ENCODE measurements at places on chromosomes 16 and 17. TPM values are rescaled to one million over a fixed set of nuclear protein-coding genes. Genes with fewer than 3 reads are reported as not detected.

DNA sequence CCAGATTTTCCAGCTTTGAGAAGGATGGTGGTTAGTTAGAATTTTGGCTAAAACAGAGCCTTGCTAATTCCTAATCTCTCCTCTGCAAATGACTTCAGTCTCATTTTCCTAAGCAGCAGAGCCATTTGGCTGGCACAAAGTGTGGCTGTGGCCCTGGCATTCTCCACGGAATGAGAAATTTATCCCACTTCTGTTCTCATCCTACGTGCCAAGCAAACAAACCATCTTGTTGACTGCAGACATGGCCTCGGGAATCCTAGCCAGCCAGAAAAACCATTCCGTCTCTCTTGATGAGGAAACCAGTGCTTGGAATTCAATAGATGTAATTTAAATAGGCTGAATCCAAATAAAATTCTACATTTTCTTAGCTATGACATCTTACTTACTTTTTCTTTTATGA, 34.1 kb upstream of the ELAC2 start:
- no peaks in the 10 kb centered on the region for H3K36me3 ChIP-seq
- DNase-seq: no peak
- no peak overlapping the region for H3K4me3 ChIP-seq
- H3K4me1 ChIP-seq: no peaks in the 10 kb centered on the region
- no peaks in the 10 kb centered on the region for H3K27me3 ChIP-seq
- H3K27ac ChIP-seq: no peak overlapping the region

DNA sequence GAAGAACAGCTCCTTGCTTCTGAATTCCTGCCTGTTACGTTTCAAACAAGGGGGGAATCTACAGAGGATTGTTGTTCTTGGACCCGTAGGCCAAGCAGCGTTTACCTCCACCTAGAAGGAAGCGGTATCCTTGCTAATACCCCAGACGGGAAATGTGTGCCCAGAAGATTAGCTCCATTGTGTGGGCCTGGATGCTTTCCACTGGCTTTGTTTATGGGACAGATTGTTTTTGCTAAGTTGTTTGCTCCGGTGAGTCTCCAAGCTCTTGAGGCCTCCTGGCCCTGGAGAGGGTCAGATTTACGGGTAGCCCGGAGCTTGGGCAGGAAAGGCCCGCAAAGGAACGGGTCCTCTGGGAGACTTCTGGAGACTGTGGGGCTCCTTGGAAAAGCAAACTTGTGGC, 28.4 kb upstream of the MRTFB start:
- no peak overlapping the region for H3K4me3 ChIP-seq
- no peak for DNase-seq
- no peaks in the 10 kb centered on the region for H3K36me3 ChIP-seq
- no peak overlapping the region for H3K27ac ChIP-seq

GRCh38 chr17:51154176-51154575, 817 bp downstream of the NME1 start:
- H3K27me3 ChIP-seq: no peaks in the 10 kb centered on the region
- DNase-seq: no peak
- H3K4me1 ChIP-seq: peaks cover 46% of the 10 kb centered on the region
- peaks cover 9% of the 10 kb centered on the region for H3K36me3 ChIP-seq

DNA sequence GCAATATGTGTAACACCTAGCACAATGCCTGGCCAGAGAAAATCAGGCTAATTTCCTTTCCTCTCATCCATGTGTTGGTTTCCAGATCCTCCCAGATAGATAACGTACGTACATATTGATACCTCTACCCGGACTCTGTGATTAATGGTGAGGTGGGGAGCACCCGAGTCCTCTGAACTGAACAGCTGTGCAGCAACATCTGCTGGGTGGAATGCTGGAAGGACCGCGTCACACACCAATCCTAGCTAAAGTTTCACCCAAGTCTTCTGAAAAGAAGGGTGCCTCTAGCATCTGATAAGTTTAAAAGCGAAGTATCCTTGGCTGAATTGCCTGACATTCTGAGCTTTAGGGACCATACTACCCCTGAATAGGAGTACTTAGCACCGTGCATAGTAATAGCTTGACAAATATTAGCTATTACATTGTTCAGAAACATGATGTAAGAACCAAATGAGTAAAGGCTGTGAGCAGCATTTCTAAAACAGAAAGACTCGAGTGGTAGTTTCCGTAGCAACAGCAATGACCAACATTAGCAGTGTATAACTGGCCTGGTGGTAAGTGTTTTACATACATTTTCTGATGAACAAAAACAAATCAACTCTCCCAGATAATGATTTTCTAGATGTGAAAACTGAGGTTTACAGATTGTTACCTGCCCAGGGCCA, 91.4 kb downstream of the SYCE1L start:
- H3K27me3 ChIP-seq: no peaks in the 10 kb centered on the region
- H3K4me3 ChIP-seq: no peak overlapping the region
- no peaks in the 10 kb centered on the region for H3K4me1 ChIP-seq
- no peaks in the 10 kb centered on the region for H3K36me3 ChIP-seq
- no peak overlapping the region for H3K27ac ChIP-seq

DNA sequence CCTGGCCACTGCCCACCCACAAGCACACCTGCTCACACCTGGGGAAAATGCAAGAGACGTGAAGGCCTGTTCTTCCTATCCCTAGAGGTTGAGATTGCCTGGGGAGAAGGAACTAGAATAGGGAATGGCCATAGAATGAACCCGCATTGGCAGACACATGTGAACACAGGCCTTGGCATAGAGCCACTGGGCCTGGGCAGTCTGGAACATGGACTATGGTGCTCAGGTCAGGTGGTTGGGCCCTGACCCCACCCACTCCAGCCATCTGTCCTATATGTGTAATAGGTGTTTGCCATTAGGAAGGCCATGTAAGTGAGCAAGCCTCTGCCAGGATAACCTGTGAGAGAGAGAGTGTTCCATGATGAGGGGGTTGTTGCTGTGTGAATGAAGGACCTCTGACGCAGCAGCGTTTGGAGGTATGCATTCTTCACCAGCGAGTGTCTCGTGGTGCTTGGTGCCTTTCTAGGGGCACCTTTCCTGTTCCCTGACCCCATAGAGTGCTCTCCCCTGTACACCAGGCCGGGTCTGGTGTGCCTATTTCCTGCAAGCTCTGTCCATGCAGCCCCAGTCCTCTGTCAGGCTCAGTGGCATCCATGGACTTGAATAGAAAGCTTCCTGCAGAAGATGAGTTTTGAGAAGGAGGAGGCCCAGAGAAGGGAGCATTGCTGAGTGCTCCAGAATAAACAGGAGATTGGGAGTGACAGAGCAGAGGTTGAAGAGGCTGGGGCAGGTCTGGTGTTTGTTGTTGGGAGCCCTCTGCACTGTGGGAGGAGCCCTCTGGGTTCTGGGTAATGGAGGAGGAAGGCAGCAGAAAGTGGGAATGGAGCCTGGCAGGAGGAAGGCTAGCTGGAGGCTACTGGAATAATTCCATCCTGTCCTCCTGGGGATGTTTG, 15.6 kb downstream of the CTRL start:
- H3K27me3 ChIP-seq: no peaks in the 10 kb centered on the region
- H3K4me1 ChIP-seq: peaks cover 34% of the 10 kb centered on the region
- peak; percentile 59 for DNase-seq
- H3K36me3 ChIP-seq: peaks cover 20% of the 10 kb centered on the region
- peak overlapping the region; percentile 44 for H3K27ac ChIP-seq

DNA sequence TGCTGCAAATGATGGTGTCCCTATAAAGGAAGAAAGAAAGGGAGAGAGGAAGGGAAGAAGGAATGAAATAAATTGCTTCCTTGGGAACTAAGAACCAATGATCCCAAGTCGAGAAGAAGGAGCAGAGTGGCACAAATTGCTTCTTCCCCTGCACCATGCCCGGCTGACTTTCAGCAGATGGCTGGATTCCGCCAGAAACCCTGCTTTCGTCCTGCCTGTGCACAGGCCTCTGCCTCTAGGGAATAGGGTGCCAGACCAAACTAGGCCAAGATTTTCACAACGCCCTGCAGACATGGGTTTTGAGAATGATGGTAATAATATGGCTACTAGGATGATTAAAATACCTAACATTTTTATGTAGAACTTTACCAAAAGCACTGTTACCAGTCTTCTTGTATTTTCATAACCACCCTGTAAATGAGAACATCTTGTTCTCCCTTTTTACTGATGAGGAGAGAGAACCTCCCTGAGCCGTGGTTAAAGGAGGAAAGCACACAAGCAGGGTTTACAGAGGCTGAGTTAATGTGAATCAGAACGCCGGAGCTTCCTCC, 122.1 kb upstream of the HSBP1 start:
- no peak overlapping the region for H3K27ac ChIP-seq
- no peaks in the 10 kb centered on the region for H3K4me1 ChIP-seq
- peaks cover 21% of the 10 kb centered on the region for H3K27me3 ChIP-seq

DNA sequence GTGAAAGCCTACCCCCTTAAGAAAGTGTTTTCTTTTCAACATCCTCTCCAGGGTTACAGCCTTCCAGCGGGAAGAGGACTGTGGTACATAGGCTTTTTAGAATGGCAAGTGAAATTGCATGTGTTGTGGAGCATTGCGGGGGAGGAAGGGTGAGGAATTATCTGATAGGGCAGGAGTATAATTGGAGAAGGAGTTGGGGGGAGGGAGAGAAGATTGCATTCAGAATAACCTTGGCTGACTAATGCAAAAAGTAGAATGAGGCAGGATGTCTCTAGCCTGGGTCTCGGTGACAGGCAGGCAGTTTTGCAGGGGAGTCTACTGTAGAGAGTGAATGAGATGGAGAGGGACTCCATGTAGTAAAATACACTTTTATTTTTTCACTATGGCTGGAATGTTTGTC, 2.4 kb upstream of the CDH8 start:
- H3K27me3 ChIP-seq: no peaks in the 10 kb centered on the region
- no peaks in the 10 kb centered on the region for H3K4me1 ChIP-seq
- H3K27ac ChIP-seq: no peak overlapping the region

DNA sequence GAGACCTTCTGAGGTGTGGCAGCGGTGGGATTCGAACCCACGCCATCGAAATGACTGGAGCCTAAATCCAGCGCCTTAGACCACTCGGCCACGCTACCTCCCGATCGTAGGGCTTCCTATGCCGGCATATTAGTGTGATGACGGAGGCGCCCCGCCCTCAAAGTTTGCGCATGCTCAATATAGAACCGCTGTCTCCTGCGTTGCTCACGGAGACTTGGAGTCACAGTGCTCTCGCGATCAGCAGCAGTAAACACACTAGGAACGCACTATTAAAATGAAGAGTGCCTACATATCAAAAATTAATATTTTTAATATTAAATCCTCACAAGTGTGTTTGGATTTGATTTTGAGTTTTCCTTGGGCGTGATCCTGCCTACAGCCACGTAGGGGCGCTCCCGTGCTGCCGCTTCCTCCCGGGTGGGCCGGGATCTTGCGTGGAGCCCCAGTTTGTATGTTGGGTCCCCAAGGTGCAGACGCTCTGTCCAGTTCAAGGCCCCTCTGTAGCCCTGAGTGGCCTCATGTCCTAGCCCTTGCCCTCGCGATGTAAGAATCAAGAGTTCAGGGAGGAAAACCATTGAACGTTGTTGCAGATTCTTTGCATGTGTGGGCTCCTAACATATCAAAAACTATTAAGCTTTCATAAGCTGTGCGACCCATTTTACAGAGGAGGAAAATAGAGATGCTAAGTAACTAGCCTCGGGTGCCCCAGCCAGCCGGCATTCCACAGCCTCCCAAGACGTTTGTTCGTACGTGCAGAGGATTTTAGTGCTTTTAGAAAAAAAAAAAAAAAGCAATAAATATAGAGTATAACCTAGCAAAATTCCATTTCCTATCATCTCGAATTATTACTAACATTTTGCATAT, 10.2 kb upstream of the EEF2K start:
- H3K27ac ChIP-seq: peak overlapping the region; percentile 30
- H3K27me3 ChIP-seq: no peaks in the 10 kb centered on the region
- peak overlapping the region; percentile 80 for H3K4me3 ChIP-seq
- H3K4me1 ChIP-seq: peaks cover 78% of the 10 kb centered on the region

DNA sequence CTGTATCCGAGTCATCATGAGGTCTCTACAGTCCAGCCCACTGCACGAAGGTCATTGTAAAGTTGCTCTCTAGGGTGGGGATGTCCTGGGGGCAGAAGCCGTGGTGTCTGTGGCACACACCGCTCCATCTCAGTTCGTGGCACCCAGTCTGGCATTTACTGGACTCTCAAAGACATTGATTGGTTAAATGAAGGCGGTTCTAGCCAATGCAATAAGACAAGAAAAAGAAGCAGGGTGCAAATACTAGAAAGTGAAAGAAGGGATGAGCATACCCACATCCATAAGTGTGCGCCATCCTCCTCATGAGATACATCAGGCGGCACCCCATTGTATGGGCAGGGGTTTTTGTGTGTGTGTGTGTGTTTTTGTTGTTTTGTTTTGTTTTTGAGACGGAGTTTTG, 10.7 kb upstream of the ATP2A3 start:
- DNase-seq: no peak
- H3K27ac ChIP-seq: no peak overlapping the region
- no peak overlapping the region for H3K4me3 ChIP-seq

- H3K27ac ChIP-seq: no peak overlapping the region
- no peak for DNase-seq
- H3K4me1 ChIP-seq: peaks cover 59% of the 10 kb centered on the region
- H3K36me3 ChIP-seq: no peaks in the 10 kb centered on the region
Measured at GRCh38 chr17:67335245-67335835, 31.0 kb downstream of the PSMD12 start.

DNA sequence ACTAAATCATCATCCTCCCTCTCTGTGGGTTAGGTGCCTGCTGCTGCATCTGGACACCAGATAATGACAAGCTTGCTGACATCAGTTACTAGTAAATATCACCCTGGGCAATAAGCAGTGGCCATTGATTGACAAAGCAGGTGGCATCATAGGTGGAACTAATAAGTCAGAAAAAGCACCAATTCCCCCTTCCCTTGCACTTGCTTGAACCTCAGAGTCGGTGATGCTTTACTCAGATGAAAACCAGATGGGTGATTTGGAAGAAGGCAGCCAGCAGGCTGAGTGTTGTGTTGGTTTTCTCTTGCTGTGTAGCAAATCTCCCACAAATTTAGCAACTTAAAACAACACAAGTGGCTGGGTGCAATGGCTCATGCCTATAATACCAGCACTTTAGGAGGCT, 146.9 kb upstream of the NOL11 start:
- DNase-seq: no peak
- no peak overlapping the region for H3K4me3 ChIP-seq
- H3K27ac ChIP-seq: no peak overlapping the region
- H3K27me3 ChIP-seq: no peaks in the 10 kb centered on the region
- no peaks in the 10 kb centered on the region for H3K4me1 ChIP-seq

DNA sequence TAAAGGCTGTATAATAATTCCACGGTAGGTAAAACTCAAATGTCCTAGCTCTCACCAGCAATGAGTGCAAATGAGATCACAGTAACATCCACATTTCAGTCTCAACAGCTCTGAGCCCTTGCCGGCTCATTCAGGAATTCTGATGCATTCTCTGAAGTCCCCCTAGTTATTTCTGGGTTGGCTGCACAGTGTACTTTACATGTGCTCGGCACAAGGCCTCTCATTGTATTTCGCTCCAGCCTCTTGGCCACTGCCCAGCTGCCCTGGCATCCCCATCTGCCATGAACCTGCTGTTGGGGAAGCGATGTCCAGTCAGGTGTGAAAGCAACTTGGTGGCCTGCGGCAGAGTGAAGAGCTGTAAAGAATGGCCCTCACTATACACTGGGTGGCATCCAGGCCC, 14.3 kb downstream of the PRCD start:
- no peak overlapping the region for H3K4me3 ChIP-seq
- H3K36me3 ChIP-seq: no peaks in the 10 kb centered on the region
- H3K27me3 ChIP-seq: no peaks in the 10 kb centered on the region

The CDH3 gene
- not detected for total RNA-seq

The FNDC8 gene
- total RNA-seq: not detected

The PABPN1L gene
- not detected for total RNA-seq

All from HepG2 (cell line).